ENCODE measurements at places on chromosomes 11 and 22.

DNA sequence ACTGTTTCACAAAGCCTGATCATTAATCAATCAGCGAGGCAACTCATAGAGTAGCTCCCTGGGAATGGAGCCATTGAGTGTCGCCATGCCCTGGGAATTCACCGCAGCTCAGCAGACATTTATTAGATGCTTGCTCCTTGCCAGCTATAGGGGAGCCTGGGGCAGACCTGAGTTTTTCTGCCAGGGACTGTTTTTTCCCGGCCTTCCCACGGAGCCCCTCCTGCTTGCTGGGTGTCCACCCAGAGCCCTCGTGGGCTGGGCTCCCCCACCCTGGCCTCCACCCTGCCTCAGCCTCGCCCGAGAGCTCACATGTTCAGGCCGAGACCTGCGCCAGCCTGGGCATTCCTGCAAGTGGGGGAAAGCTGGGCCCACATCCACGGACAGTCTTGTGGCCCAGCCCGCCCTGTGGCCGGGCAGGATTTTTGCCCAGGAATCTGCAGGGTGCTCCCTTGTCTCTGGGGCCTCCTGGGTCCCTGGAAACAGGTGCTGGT, 64.9 kb downstream of the SMIM38 start:
- no peak for DNase-seq

DNA sequence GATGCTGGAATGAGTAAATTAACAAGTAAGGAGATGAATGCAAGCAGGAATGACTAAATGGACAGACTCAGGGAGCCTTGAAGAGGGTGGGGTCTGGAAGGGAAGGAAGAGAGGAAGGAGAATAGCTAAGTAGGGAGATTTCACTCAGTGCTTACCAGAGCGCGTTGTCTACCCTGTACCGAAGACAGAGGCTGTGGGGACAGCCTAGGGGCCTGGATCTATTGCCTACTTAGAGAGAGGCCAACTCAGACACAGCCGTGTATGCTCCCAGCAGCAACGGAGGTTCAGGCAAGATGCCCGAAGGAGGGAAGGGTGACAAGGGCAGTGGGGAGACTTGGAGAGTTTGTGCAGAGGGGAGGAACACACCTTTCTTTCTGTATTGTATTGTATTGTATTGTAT, at the start of gene FOLR2:
Gene FOLR2 (plus strand): TSS at position 157 of the 400 bp plus-strand sequence. CDS start 1,791 bp downstream, outside the sequence.
- DNase-seq, result no peak

DNA sequence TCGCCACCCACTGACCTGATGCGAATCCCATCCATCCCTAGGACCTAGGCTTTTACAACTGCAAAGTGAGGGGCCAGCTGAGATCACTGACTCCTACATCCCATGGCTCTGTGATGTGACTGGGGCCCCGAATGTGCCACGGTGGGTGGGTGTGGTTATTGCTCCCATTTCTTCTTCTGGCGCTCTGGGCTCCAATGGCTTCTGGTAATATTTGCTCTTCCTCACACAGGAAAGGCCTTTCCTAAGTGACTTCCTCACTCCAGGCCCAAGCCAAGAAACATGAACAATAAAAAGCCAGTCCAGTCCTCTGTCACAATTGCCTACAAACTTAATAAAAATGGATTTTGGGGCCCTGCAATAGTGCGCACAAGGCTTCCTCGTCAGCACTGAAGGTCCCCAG, 78.1 kb downstream of the GALNT18 start:
- no peak for DNase-seq

DNA sequence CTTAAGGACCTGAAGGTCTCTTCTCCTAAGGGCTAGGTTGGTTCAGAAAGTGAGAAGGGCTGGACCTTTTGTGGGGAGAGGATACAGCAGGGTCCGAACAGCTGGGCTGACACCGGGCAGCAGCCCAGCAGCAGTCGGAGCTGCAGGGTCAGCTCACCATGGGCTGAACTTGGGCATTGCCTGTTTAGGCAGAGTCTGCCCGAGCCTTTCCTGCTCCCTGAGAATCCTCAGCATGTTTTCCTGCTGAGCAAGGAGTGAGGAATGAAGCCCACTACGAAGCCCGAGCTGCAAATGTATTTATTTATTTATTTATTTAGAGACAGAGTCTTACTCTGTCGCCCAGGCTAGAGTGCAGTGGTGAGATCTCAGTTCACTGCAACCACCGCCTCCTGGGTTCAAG, 83.9 kb downstream of the PTPRJ start:
- DNase-seq, result no peak

DNA sequence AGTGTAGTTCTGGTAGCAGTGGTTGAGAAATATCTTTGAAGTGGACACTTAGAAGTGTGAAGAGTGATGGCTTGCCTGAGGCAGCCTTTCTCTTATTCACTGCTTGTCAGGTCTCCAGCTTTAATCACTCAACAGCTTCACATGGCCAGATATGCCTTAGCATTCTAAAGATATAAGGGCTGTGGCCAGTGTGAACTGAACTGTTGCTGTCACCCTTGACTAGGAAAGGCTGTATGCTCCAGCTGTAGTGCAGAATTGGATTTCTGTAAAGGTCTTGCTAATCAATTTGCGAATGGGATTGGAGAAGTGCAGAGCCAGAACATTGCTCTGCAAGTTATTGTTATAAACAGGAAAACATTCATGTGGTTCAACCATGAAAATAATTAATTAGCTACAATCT, 266.7 kb downstream of the TMEM135 start:
- no peak for DNase-seq

DNA sequence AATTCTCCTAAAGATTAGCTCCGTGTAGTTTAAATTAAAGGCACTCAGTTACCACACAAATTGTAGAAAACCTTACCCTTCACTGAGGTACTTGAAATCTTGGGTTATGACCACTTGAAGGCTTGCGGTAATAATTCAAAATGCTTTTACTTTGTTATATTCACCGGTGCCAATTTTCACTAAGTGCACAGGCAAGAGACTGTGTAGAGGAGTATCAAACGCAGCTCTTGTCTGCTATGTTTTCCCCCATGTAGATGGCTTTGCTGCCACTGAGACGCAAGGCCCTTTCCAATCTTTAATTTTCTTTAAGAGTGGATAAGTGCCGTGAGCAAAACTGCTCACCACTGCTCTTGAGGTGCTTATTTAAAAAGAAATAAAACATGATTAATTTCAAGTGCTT, 155.8 kb downstream of the CADM1 start:
- DNase-seq, result no peak

- DNase-seq, result no peak
Measured at GRCh38 chr22:46113910-46114517, 36.3 kb upstream of the PPARA start.

GRCh38 chr11:6855971-6856541, 6.8 kb upstream of the OR10A2 start:
- no peak for DNase-seq

GRCh38 chr11:58900479-58901420, 38.5 kb upstream of the GLYATL1 start:
- peak; percentile 66 for DNase-seq

All from HuH-7 (cell line).